ENCODE measurements at places on chromosomes 7 and 10. TPM values are rescaled to one million over a fixed set of nuclear protein-coding genes. Genes with fewer than 3 reads are reported as not detected.

DNA sequence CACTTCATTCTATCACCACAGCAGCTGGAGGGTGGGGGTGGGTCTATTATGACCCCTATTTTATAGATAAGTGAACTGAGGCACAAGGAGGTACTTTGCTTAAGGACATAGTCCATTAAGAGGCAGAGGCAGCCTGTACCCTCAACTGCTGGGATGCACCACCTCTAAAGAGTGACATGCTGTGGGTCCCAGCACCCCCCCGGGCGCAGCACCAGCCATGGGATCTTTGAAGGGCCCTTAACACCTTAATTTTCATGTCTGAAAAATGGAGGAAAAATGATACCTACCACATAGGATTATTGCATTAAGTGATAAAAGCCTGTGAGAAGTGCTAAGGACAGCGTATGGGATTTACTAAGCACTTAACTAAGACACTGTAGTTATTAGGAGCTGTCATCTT, 15.4 kb downstream of the ADCYAP1R1 start:
- DNase-seq, result no peak

GRCh38 chr7:90579181-90579688, 16.9 kb upstream of the CDK14 start:
- DNase-seq, result no peak

DNA sequence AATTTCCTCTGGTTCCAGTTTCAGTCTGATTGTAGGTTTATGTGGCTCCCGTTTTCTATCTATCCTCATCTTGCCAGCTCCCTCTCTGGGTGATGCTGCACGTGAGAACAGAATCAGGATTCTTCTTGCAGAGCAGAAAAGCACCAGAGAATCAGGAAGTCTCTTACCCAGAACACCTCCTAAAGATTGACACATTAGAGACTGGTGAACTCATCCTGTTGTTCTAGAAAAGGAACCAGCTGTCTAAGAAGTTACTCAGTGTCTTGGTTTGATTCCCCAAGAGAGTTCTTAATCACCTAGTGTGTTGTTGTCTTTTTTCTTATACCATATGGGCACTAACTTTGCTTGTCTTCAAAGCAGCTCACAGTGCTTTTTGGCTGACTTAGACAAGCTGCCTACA, 152.4 kb downstream of the DGKI start:
- no peak for DNase-seq

GRCh38 chr10:84447701-84448400, 119.5 kb downstream of the CCSER2 start:
- no peak for DNase-seq

DNA sequence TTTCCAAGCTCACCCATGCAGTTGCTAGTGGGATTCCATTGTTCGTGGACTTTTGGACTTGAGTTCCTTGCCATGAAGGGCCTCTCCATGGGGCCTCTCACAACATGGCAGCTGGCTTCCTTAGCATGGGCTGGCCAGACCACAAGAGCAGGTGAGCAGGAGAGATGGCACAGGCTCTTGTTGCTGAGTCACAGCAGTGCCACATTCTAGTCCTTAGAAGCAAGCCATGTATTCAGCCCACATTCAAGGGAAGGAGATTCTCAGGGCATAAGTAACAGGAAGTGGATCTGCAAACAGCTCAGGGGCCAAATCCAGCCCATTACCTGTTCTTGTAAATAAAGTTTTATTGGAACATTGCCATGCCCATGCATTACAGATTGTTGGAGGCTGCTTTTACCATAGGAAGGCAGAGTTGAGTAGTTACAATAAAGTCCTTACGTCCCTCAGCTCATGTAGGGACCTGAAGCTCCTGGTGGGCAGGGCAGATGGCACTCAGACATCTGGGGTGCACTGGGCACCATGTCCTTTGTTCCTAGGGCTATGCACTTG, 481.5 kb upstream of the FOXK1 start:
- DNase-seq, result no peak

DNA sequence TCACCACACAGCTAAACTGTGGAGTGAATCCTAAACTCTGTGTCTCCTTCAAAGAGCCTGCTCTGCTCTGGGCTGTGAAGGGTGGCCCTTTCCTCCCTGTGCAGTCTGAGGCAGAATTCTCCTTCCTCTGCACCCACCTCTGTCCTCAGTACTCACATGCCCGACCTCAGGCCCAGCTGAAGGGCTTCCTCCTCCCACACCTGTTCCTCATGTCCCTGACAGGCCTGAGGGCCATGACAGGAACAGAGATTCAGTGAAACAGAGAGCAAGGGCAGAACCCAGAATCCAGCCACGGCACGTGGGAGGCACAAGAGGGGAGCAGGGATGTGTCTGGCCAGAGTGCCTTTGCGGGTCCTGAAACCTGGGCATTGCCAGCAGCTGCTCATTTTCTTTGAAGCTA, 13.9 kb downstream of the CREB3L2 start:
- peak; percentile 54 for DNase-seq

GRCh38 chr10:110008518-110009339, 945 bp downstream of the ADD3 start:
- peak; percentile 63 for DNase-seq

DNA sequence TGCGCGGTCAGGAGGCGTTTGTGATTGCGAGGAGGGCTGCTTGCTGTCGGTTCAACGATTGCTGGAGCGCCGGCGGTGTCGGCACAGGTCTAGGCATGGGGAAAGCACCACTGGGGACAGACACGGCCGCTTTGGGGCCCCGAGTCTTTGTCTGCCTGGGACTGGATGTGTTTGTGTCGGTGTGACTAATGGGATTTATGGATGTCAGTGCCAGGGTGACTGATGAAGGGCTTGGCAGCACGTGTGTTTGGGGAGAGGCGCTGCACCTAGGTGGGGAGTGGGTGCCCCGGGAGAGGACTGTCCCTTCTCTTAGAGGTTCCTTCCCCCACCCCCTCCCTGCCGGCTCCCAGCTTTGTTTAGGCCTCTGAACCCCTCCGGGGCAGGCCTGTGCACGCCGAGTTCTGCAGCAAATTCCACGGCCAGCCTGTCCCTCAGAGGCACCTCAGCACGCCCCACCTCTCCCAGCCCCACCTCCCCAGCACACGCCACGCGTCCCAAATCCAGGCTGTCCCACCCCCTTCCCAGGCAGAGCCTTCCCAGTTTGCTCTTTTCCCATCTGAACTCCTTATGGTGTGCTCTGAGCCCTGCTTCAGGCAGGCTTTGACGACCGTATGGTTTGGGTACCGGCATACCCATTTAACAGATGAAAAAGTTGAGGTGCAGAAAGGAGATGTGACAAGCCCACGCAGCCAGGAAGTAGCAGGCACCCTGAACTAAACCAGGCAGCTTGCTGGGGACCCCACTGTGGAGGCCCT, 6.4 kb upstream of the TNRC18 start:
- DNase-seq, result peak; percentile 48

DNA sequence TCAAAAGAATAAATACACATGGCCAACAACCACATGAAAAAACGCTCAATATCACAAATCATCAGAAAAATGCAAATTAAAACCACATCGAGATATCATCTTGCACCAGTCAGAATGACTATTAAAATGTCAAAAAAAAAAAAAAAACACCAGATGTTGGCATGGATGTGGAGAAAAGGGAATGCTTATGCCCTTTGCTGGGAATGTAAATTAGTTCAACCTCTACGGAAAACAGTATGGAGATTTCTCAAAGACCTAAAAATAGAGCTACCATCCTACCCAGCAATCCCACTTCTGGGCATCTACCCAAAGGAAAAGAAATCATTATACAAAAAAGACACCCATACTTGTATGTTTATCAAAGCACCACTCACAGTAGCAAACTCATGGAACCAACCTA, 45.0 kb upstream of the DIP2C start:
- no peak for DNase-seq

DNA sequence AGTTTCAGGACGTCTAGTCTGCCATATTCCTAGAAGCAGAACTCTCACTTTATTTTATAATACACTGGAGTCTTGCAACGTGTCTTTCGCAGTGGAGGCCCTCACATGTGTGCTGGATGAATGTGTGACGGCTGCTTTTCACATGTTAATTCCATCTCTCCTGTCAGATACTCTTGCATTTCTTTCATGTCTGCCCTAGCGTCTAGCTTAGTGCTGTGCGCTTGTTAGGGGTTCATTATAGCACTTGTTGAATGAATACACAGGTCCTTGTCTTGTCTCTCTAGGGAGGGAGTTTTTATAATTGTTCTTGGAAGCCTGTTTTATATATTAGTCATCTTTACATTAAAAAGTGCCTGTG, 94.4 kb downstream of the MAP3K8 start:
- DNase-seq, result no peak

- no peak for DNase-seq
Measured at GRCh38 chr7:133314084-133314483, 61.2 kb downstream of the EXOC4 start.

GRCh38 chr7:37982423-37982822, 62.0 kb downstream of the EPDR1 start:
- no peak for DNase-seq

DNA sequence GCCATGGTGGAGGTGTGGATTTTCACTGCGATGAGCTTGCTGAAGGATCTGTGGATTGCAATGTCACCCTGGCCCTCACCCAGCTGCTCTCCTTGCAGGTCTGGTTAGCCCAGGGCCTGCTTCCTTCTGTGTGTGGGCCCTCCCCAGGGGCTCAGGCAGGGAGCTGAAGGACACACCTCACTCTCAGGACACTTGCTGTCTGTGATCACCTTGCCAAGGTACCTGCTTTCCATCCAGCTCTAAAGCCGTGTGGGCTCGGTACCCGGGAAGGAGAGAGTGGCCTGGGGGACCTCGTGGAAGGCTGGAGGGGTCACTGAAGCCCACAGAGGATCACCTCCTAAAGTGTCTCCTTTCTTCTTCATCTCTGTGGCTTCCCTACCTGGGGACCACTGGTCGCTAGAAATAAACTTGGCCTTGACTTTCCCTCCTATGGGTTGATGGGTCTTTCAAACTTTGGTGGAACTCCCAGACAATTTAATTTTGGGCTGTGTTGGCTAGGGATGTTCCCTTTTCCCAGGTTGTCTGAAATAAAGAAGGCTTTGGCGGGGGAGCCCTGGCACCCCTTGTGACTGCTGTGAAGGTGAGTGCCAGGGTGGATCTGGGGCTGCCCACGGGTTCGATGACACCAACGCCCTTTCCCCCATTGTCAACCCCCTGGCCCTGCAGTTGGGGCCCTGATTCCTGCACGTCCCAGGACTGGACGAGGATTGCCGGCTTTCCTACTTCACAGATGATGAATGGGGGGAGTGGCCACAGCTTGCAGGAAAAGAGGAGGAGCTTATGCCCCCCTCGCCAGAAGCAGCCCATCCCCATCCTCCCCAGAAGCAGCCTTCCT, 331.0 kb downstream of the ADARB2 start:
- no peak for DNase-seq

DNA sequence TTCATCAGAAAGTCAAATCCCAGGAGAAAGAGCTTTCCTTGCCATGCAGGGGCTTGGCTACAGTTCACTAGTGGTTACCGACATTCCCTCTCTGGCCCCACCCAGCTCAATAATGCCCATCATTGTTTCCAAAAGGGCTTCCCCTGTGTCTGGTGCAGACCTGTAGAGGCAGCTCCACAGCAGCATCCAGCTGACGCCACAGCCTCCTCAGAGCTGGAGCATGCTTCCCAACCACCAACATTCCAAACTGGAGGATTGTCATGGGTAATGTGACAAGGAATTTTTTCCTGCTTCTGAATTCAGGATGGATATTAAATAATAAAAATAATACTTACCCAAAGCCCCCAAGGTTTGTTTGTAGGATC, 77.4 kb downstream of the ZNF365 start:
- no peak for DNase-seq

DNA sequence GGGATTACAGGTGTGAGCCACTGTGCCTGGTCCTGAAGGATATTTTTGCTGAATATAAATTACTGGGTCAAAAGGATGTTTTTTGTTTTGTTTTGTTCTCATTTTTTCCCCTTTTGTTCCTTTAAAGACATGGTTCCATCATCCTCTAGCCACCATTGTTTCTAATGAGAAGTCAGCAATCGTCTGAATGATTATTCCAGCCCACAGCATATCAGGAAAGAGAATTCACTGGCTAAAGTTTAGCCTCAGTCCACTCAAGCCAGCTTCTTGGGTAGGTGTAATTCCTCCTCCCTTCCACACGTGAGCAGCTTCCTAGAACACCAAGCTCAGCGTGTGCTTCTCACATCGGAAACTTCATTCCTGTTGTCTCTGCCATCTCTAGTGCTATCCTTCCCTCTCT, 112.8 kb upstream of the INSIG1 start:
- no peak for DNase-seq

DNA sequence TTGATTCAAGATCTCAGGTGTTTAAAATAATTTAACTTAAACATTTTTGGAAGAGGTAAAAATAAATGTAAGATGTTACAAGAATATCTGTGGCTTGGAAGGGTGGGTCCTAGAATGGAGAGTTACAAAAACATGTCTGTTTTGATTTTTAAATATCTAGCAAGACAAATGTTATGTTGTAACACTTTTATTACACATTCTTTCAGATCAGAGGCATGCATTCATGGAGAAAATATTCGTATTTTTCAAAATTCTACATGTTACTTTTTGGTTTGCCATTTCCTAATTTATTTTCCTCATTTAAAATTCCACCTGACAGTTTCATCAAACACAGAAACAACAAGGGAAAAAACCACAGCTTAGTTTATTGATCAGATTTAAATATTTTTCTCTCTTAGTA, 10.0 kb downstream of the WBP1L start:
- no peak for DNase-seq

GRCh38 chr10:112308125-112308502, 24.9 kb downstream of the TECTB start:
- no peak for DNase-seq

DNA sequence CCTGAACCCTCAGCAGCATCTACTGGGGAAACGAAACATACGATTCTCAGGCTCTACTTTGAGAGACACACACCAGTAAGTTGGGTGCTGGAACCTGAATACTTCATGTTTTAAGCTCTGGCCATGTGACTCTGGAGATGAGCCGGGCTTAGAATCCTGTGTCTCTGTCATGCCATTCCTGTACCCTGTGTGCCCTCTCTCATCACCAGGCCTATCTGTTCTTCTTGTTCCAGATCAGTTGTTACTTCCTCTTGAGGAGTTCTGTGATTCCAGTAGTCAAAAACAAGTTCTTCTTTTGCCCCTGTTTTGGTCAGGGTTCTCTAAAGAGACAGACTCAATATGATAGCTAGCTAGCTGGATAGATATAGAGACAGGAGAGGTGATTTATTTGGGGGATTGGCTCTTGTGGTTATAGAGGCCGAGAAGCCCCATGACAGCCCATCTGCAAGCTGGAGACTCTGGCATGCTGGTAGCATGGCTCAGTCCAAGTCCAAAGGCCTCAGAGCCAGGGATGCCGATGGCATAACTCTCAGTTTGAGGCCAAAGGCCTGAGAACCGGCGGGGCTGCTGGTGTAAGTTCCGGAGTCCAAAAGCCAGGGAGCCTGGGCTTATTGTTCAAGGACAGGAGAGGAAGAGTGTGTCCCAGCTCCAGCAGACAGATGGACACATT, 54.3 kb downstream of the CHN2 start:
- no peak for DNase-seq

- DNase-seq, result no peak
Measured at GRCh38 chr7:130278860-130279259, 12.2 kb downstream of the CPA2 start.

SPDYE2 gene
- 0.15 TPM for polyA plus RNA-seq

ASZ1 gene
- polyA plus RNA-seq, result not detected

RELN gene
- 1.7 TPM for polyA plus RNA-seq

PLEKHS1 gene
- not detected for polyA plus RNA-seq

SCIN gene
- not detected for polyA plus RNA-seq

ADAM12 gene
- polyA plus RNA-seq, result 0.83 TPM

LIPJ gene
- polyA plus RNA-seq, result 0.03 TPM

CCDC172 gene
- not detected for polyA plus RNA-seq

FAM180A gene
- 16.7 TPM for polyA plus RNA-seq

POLR2J2 gene
- polyA plus RNA-seq, result 5.1 TPM

PTPRN2 gene
- polyA plus RNA-seq, result 0.61 TPM

Data from heart left ventricle (tissue), 16 donors.